ENCODE measurements at places on chromosomes 2 and 18.

- DNase-seq: no peak
Measured at GRCh38 chr2:169260846-169261642, 101.3 kb downstream of the LRP2 start.

DNA sequence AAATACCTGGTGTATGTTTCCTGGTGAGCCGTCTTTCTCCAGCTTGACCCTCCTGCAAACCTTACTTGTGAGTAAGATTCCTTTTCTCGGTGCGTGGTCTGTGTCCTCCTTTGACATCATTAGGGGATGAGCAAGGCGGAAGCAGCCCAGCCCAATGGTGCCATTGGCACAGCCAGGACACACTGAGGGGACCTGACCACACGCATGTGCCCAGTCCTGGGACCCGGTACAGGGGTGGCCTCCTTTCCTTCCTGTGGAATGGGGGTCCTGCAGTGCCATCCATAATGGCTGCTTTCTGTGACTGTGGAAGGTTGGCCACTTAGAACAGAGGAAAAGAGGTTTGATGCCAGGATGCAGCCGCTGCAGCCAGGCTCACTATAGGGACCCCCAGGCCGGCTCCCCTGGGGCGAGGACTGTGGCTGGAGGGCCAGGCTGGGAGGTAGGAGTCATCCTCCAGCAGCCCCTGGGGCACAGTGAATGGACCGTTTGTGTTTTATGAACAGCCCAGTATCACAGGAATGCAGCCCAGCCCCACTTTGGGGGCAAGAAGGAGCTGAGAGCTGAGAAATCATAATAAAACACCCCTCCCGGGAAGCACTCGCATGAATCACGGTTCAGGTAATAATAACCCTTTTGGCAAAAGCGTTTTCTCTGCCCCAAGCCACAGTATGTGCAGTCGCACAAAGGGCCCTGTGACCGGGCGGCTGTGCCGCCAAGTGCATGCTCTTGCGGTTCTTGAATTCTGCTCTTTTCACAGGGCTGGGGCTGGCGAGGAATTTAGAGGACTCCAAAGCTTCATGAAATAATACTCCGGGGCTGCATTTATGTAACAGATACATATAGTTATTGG, 73.2 kb downstream of the ASB1 start:
- DNase-seq: no peak

- no peak for DNase-seq
Measured at GRCh38 chr2:26767129-26767528, 3.0 kb downstream of the SLC35F6 start.

DNA sequence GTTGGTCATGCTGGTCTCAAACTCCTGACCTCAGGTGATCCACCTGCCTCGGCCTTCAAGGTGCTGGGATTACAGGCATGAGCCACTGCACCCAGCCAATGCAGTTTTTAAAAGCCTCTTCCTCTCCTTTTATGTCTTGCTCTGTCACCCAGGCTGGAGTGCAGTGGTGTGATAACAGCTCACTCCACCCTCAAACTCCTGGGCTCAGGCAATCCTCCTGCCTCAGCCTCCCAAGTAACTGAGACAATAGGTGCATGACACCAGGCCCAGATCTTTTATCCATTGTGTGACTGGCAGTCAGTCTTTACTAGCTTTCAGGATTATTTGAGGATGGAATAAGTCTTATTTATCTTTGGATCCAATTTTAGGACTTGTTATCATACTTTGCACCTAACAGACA, 13.2 kb downstream of the KCTD18 start:
- no peak for DNase-seq

DNA sequence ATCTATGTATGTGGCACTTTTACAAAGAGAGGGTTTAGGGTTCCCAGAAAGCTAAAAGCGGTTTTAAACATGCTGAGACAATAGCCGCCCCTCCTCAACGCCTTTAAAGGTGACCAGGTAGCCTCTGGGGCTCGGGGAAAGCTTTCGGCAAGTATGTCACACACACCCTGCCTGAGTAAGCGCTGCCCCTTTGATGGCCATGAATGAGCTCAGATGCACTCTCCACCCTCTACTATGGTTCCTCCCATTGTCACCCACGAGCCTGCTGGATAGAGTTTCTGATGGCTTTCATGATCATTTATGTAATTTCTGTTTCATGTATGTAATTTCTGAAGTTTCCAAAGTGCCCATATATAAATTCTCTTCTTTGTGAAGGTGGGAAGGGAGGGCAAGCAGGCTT, 44.1 kb upstream of the GRHL1 start:
- no peak for DNase-seq

DNA sequence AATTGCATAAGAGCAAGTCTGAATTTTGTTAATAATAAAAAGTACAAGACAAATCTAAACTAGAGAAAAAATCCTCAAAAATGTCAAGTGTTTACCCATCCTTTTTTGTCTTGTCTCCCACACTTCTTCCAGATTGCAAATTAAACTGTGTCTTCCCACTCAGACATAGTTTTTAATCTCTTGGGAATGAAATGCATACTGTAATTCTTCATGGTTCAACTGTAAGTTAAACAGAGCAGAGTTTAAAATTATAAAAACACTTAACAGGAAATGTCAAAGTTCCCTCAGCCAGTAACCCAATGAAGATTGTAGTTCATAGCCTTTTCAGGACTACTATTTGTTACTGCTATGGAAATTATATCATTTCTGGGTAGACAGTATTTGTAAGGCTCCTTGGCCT, 171.8 kb downstream of the UBE2E3 start:
- DNase-seq: no peak

DNA sequence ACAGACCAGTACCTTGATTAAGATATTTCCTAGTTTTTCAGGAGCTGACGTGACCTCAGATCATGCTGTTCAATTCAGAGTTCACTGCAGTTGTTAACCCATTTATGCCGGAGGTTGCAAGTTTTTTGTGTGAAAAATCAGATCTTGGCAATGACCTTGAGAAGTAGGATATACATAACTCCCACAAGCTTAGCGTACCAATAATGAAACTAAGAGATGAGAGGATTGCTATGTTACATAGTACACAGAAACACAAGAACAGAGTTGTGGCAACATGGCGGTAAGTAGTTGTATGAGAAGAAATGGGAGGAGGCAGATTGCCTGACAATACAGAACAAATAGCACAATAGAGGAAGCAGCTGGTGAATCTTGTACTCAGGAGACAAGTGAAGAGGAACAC, 39.1 kb downstream of the PPIG start:
- DNase-seq: no peak

DNA sequence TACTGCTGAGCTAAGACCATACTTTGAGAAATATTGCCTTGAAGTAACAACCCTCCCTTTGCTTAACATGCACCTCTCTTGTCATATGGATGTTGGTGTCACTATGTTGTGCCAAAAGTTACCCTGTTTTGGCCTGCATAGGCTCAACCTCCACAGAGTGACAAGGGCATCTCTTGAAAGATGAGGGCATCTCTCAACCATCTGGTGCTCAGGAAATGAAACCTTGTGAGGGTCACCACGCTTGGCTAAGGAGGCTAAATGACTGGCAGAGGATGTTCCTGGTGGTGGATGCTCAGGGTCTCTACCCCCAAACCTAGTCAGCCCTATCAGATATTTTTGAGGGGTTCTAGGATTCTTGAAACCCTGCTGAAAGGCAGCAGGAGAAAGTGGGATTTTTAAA, 2.3 kb downstream of the LHCGR start:
- DNase-seq: no peak

GRCh38 chr2:201377218-201377617, 20.1 kb upstream of the FLACC1 start:
- DNase-seq: no peak

DNA sequence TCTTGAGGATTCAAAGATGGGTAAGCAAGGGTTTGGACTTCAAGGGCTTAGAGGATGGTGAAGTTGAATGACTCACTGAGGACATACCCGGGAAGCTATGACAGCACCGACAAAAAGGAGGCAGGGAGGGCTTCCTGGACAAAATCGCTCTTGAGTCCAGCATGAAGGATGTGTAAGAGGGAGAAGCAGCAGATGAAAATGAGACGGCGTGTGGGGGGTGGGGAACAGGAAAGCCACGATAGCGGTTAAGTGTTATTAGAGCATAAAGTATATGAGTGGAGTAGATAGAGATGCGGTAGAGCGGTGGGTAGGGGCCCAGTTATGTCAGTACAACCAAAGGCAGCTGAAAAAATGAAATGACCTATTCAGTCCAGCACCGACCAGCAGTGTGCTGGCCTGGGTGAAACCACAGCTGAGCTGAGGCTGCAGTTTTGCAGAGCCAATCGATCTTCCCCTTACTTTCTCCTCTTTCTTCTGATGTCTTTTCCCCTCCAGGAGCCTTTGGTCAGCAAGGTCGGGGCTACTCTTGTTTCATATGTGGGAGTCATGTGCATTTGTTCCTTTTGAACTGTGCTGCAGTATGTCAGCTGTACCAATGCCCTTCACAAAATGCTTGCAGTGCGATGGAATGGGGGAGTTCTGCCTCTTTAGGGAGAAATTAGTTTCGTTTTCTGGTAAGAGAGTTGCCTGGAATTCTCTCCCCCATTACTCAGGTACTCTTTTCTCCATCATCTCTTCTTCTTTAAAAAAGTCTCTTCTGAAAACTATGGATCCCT, 2.0 kb upstream of the THUMPD2 start:
- no peak for DNase-seq

DNA sequence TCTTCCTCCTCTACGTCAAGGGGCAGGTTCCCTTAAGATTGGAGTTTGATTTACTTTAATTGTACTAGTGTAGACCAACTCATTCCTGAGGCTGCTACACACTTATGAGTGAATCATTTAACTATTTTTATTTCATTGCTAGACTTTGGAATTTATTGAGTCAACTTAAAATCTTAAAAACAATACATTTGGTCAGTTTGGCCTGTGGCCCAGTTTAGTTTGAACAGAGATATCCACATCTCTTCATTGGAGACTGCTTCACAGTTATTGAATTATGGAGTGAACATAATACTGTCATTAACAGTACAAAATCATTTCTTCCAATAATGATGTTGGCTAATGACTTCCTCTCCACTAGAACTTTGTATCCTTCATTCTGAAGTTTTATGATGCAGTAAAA, 34.5 kb upstream of the STPG4 start:
- no peak for DNase-seq

DNA sequence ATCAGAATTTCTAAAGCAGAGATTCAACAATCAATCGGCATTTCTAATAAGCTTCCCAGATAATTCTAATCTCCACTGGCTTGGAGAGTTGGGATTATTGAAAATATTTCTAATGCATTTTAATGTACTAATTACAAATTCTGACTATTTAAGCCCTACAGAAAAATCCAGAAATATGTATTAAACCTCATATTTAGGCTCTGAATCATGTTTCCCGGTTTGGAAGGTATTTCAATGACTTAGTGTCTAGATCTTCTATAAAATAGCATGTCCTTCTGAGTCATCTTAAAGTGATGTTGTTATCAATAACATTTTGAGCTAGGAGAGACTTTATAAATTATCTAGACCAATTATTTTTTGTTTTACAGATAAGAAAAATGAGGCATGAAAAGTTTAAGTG, 258.8 kb upstream of the NRXN1 start:
- no peak for DNase-seq

GRCh38 chr2:185567940-185568339, 170.7 kb upstream of the FSIP2 start:
- no peak for DNase-seq

- no peak for DNase-seq
Measured at GRCh38 chr2:46342566-46343315, 45.5 kb downstream of the EPAS1 start.

DNA sequence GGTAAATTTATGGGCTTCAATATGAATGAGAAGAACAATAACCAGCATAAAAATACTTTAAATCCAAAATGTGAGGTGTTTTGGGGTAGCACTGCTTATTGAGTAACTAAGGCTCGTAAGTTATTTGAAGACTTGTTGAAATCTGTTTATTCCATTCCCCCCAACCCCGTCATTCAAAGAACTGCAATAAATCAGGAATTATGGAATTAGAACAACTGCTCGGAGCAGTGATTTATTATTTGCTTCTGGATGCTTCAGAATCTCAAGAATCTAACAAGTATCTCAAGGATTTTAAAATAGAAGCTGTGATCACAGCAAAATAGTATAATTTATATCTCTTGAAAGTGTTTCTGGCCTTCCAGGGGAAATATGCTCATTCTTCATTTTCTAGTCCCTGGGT, 86.8 kb downstream of the EML6 start:
- no peak for DNase-seq

DNA sequence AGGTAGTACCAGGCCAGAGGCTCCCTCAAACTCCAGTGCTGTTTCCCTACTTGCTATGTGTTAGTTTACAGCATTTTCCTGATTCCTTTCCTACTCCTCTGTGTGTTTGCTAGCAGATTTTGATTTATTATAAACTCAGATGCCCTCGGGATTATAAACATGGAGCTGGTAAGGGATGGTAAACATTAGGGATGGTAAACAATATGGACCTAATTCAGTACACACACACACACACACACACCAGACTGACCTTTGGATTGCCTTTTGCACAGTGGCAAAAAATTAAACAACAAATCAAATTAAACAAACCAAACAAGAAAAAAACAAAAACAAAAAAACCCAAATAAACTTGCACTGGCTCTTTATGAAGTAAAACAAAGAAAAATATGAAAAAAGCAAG, 55.4 kb upstream of the ACVR1 start:
- DNase-seq: no peak

GRCh38 chr2:27765621-27766286, 5.8 kb upstream of the MRPL33 start:
- DNase-seq: no peak

GRCh38 chr18:63074981-63075404, 244.6 kb downstream of the BCL2 start:
- DNase-seq: no peak

DNA sequence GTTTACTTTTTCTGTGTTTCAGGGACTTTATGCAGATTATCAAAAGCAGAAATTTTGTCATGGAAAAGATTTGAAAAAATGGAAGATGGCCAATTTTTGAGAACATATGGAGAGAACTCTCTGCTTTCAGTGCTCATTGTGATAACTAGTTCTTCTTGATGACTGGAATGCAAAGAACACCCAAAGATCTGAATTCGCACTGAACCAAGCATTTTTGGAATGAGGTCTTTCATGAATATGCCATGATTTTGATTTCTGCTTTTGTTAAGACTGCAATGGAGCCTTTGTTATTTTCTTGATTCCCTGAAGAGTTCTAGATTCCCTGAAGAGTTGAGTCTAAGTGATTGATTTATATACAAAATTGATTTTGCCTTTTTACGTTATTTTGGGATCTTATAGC, 124.1 kb downstream of the FMNL2 start:
- DNase-seq: no peak

DNA sequence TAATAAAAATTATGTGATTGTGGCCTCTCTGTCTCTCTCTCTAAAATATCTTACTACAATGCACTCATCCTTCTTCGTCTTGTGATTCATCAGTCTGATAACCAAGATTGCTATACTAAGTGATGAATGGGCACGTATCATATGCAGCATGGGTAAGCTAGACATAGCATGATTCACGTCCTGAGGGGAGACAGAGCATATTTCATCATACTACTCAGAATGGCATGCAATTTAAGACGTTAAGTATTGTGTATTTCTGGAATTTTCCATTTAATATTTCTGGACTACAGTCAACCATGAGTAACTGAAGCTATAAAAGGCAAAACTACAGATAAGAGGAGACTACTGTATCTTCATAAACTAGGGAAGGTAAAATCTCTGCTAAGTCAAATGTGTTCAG, 97.0 kb upstream of the CD226 start:
- DNase-seq: peak; percentile 74

GRCh38 chr2:113175042-113175628, 1.4 kb downstream of the PSD4 start:
- DNase-seq: no peak

GRCh38 chr2:241952816-241953215, 83.3 kb downstream of the RTP5 start:
- DNase-seq: no peak
